OCI-LY7 (cell line): ENCODE measurements at places on chromosomes 1 and 21. TPM values are rescaled to one million over a fixed set of nuclear protein-coding genes. Genes with fewer than 3 reads are reported as not detected.

DNA sequence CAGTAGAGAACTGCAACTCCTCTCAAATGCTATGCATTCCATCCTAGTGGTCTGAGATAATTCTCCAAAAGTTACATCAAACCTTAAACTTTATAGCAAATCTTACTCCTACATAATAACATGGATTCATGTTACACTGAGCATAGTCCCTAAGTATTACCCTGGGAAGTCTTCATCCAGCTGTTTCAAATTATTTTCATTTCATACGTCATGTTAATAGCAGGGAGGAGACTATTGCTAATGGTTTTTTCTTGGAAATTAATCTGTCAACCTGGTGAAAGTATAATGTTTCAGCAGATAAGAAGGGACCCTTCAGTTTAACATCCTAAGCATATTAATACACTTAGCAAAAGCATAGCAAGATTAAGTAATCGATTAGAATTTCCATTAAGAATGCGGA, 318.1 kb downstream of the USP25 start:
- DNase-seq, result no peak

KCNJ9 gene
- not detected in 2 replicates for total RNA-seq

BATF3 gene
- total RNA-seq, result 3.1 and 4.2 TPM in 2 replicates

- no peak for DNase-seq
Observed at GRCh38 chr21:44732956-44733355, 21.6 kb upstream of the TSPEAR start.

ITGB2 gene
- 60.8 and 78.9 TPM in 2 replicates for total RNA-seq

AMIGO1 gene
- total RNA-seq, result 0.15 and 0.17 TPM in 2 replicates

DNA sequence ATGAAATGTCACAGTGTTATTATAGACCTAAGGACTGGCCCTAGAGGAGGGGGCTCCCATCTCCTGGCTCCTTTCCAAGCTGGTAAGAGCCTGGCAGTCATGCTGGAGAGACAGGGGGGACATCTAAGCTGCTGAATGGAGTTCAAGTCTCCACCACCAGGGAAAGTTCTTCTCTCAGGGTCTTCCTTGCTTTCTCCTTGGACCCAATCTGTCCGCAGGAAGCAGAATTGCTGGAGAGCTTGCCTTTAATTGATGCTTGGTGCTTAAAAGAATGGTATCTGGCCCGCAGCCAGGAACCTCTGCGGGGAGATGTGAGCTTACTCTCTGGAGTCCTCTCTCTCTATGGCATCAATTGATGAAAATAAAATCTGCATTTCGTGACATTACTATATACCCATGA, 25.1 kb downstream of the IRF2BP2 start:
- DNase-seq, result no peak

GUCA2A gene
- not detected in 2 replicates for total RNA-seq

- DNase-seq, result no peak
Observed at GRCh38 chr1:231959225-231959884, 332.8 kb downstream of the DISC1 start.

DNA sequence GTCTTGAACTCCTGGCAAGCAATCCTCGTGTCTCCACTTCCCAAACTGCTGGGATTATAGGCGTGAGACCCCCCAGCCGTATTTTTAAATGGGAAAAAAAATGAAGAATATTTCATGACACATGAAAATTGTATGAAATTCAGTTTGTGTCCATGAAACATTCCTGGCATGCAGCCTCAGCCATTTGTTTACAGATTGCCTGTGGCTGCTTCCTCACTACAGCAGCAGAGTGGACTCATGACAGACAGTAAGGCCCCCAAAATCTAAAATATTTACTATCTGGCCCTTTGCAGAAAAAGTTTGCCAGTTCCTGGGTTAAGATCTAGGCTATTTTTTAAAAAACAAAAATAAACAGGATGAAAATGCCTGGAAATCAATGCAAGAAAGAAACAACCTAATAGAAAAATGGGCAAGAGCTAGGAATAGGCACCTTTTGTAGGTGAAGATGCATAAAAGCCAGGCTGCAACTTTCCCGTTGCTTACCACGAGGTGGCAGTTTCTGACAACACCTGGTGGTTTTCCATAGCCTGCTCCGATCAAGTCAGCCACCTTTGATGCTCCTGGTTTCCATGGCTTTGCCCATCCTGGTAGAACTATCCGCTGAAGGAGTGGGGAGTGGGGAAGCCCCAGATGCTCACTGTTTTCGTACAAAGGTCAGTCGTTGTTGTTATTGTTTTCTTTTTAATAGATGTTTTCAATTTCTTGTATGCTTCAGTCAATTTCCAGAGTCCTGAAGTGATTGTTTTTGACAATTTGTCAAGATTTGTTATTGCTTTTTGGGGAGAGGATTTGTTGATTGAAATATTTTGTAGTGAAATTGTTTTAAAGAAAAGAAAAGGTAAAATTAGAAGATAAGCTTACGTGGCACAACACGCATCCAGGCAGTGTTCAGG, 24.3 kb downstream of the UBE2Q1 start:
- peak; percentile 49 for DNase-seq

DNA sequence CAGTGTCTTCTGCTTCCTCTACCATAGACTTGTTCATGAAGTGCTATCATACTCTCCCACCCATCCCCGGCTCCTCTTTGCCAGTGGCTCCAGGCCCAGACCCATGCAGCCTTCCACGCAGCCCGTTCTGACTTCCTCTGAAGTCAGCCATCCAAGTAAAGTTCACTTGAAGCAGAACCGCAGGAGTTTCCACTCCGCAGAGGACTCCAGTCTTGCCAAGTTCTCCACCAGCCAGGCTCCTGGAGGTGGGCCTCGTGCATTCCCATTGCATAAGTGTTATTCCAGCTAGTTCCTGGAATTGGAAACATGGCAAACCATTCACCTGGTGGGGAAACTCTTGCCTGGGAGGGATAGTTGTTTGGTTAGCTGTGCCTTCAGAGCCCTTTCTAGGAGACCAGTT, 185.1 kb downstream of the PLPP3 start:
- no peak for DNase-seq

DNA sequence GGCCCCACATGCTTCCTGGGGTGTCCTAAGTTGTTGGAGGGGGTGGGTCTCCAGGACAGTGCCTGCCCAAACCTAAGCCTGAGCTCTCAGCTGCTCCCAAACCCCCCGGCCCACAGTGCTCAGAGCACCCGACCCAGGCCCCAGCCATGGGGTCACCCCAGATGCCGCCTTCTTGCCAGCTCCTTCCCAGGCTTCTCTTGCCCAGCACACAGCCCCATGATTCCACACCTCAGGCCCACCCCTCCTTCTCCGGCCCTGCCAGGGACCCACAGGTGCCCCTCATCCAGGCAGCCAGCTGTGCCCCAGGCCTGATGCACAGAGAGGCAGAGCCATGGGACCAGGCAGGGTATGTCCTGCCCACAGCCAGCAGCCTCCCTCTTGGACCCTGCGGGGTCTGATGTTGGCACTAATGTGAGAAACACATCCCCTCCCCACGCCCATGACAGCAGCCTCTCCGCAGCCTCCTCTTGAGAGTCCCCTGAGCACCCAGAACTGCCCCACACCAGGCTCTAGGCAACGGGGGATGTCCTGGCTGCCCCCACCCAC, 4.9 kb downstream of the WNT9A start:
- DNase-seq, result no peak

DNA sequence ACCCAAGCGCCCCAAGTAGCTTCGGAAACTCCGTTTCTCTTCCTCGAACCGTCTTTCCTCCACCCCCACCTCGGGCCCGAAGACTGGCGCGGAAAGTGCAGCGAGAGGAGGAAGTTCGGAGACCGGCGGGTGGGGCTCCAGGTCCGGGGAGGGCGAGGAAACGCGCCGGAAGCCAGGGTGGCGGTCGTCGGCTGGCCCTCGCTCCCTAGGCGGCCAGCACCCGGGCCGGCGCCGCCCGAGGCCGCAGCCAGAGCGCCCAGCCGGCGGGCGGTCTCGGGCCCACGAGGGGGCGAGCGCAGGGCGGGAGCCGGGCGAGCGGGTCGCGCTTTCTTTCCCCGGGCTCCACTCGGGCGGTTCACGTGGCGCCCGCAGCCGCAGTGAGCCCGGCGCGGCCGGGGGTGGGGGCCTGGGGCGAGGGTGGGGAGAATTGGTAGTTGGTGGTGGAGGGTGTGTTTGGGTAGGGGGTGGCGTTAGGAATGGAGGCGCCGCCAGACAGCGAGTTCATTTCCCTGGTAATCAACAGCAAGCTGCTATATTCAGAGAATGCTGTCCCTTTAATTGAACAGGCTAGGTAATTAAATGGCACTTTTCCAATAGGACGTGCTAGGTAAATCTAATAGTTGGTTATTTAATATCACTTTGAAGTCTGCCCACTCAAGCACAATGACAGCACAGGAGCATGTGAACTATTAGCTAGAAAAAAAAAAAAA, 6.7 kb downstream of the LMO4 start:
- DNase-seq, result peak; percentile 77

GRCh38 chr1:109538827-109539555, 681 bp upstream of the GPR61 start:
- DNase-seq, result no peak

- DNase-seq, result peak; percentile 95
Observed at GRCh38 chr1:167721617-167722151, at the start of gene MPZL1. MPZL1 (plus strand) TSS chr1:167721982; CDS start chr1:167722152, 170 bp downstream.

GRCh38 chr1:194277927-194278326, 1091.5 kb upstream of the B3GALT2 start:
- no peak for DNase-seq

GRCh38 chr1:59057796-59058195, 239.1 kb upstream of the FGGY start:
- DNase-seq, result no peak

ANGPTL1 gene
- not detected in 2 replicates for total RNA-seq

- peak; percentile 50 for DNase-seq
Observed at GRCh38 chr1:118918230-118918939, 69.8 kb downstream of the TBX15 start.

GRCh38 chr1:20610970-20611369, 22.1 kb downstream of the CDA start:
- DNase-seq, result no peak

DNA sequence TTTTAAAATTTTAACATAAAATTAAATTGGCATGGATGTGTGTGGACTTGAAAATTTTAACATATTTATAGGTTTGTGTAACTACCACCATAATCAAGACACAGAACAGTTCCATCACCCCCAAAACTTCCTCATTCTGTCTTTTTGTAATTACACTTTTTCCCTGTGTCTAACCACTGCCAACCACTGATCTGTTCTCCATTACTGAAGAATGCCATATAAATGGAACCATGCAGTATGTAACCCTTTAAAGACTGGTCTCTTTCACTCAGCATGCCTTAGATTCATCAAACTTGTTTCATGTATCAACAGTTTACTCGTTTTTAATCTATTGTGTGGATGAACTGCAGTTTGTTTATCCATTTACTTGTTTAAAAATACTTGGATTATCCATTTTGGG, 13.0 kb upstream of the AHCYL1 start:
- no peak for DNase-seq

- DNase-seq, result no peak
Observed at GRCh38 chr21:40472013-40472412, 374.9 kb downstream of the DSCAM start.

- DNase-seq, result peak; percentile 62
Observed at GRCh38 chr1:40438391-40439015, 11.8 kb upstream of the ZFP69B start.

- DNase-seq, result no peak
Observed at GRCh38 chr1:203448521-203449061, 27.0 kb upstream of the PRELP start.

PCP4L1 gene
- total RNA-seq, result not detected in 2 replicates

PALMD gene
- total RNA-seq, result not detected in 2 replicates

- no peak for DNase-seq
Observed at GRCh38 chr1:56363007-56363770, 216.2 kb downstream of the PLPP3 start.

DNA sequence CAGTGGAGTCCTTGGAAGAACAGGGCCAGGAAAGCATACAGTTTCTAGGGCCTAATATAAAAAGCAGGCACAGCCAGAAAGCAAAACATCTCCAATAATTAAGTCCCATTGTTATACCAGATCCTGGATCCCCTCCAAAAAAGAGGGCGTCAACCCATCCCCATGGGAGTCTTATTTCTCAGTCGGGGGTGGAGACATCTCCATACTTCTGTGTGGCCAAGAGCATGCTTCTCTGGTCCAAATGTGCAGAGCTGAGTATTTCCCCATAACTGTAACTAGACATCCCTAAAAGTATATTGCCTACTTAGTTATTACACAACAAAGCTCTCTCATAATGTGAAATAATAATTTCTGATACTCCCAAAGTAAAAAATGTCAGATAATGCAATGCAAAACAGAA, 104.2 kb upstream of the SOX13 start:
- no peak for DNase-seq

- DNase-seq, result no peak
Observed at GRCh38 chr21:43971201-43971991, 40.7 kb upstream of the TRAPPC10 start.

GRCh38 chr1:112461200-112461871, 47.4 kb upstream of the WNT2B start:
- DNase-seq, result no peak

- DNase-seq, result no peak
Observed at GRCh38 chr1:247357781-247358211, 26.1 kb upstream of the ZNF496 start.

GRCh38 chr1:57401671-57402070, 22.2 kb downstream of the DAB1 start:
- no peak for DNase-seq

- no peak for DNase-seq
Observed at GRCh38 chr1:28781305-28781704, 30.7 kb upstream of the OPRD1 start.

GRCh38 chr1:112702420-112703261, 4.3 kb downstream of the RHOC start:
- no peak for DNase-seq

FAM131C gene
- not detected in 2 replicates for total RNA-seq

DNA sequence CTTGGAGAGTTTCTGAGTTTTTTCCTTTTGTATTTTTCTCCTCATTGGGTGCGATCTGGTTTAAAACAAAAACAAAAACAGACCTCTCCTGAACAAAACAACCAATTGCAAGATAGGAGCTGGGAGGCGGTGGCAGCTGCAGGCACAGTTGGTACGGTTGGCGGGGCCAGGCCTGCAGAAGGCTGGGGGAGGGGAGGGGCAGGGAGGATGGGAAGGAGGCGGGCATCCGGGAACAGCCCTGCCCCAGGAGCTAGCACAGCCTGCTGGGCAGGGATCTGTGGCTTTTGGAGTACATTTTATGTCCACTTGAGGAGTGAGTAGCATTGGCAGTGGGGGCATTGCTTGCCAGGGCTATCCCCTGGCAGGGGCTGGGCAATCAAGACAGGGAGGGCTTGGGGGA, 5.2 kb downstream of the CAPN9 start:
- no peak for DNase-seq

DNA sequence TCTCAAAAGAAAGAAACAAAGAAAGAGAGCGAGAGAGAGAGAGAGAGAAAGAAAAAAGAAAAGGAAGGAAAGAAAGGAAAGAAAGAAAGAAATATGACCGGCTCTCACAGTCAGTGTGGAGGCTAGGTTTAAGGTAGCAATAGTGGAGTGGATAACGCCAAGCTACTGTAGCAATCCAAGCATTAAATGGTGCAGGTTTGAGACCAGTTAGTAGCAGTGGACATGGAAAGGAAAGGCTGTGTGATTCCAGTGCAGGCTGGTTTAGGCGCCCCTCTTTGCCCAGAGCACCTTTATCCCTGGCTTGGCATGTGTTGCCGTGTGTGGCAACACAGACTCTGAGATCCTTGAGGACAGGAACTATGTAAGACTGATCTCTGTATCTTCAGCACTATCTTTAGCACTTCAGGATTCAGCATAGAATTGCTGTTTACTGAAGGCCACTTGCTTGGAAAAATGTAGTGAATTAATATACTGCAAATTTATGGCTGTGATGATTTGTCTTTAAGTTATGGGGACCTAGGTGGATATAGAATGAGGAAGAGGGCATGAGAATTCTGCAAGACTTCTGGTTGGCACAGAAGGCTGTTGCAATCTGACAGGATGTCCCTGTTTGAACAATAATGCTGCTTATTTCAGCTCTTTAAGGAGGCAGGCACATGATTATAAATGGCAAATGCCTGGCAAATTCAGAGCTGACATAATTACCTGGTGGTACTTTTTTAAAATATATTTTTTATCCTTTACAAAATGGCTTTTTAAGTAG, 10.8 kb upstream of the OSBPL9 start:
- DNase-seq, result no peak

CD2 gene
- not detected in 2 replicates for total RNA-seq
